AML-193 (cell line): ENCODE measurements at places on chromosomes 2 and 18.

- no peak for DNase-seq
These were observed 87.8 kb upstream of the UPP2 start for GRCh38 chr2:158013891-158014290.

DNA sequence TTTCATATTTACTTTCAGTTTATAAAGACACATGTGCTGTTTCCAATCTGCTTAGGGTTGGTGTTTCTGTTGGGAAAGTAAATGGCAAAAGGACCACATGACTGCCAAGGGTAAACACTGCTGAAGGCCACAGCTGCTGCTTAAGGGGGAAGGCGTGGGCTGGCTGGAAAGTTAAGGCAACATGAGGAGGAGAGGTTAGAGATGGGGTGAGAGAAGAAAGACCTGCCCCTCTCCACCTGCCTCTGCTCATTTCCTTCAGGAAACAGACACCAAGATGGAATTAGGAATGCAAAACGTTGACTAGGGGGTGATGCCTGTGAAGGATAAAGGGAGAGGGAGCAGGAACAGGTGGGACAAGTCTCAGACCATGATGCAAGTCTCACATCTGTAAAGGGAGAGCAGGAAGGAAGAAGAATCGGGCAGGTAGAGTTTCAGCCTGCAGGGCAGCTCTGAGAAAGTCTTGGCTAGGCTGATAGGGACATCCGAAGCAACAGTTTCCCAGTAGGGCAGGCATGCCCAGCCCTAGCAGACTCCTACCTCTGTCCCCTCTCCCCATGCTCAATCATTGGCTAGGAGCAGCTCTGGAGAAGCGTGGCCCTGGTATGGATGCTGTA is 86.0 kb downstream of the CDC42EP3 start:
- no peak for DNase-seq

DNA sequence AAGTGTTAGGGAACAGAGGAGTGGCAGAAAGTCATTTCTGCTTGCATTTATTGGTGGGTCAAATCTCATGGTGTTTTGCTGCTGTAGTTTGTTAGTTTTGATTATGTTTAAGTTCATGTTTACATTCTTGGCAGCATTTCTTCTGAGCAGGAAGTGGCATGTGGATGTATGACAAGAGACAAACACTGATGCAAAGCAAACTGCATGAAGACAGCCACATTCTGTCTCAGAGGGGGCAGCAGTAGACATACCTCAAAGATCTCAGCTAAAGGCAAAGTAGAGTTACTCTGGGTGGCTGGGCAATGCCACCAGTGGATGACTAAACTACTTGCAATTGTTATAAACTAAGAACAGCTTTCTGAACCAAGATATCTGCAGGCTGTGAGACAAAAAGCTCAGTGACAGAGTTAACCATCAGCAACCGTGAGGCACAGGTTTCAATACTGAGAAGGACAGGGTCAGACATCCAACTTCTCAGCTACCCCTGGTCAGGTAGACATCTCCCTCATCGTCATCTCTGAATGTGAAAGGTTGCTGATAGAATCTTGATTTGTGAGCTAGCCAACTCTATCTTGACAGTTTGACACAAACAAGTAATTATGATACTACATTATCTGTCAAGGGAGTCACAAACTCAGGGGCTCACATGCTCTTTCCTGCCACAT is 16.4 kb downstream of the GALNT3 start:
- DNase-seq, result no peak

DNA sequence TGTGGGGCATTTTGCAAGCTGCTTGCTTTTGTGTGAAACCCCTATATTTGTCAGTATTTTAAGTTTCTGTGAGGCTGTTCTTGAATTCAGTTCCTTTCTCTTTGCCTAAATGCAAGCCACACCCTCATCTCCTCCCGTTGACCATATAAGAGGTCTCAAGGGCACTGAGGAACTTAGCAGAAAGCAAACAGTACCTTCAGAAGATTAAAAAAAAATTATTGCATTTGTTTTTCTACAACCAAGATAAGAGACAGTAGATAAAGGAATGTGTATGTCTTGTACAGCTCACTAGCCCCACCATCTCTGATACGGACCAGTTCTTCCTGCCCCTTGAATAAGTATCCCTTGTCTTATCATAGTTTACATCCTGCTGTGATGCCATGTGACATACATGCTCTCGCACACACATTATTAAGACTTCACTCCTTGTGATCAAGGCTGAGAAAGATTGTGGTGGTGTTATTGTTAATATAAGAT is 64.2 kb downstream of the NPAS2 start:
- DNase-seq, result no peak

- DNase-seq, result no peak
These were observed 266.9 kb upstream of the GULP1 start for GRCh38 chr2:188024811-188025210.
